WERI-Rb-1 (cell line): ENCODE measurements at places on chromosomes 5 and 9.

- DNase-seq: peak; percentile 17
Observed at GRCh38 chr5:154779105-154779504, 23.9 kb downstream of the LARP1 start.

GRCh38 chr9:113456235-113456634, 7.3 kb upstream of the RGS3 start:
- DNase-seq: no peak

DNA sequence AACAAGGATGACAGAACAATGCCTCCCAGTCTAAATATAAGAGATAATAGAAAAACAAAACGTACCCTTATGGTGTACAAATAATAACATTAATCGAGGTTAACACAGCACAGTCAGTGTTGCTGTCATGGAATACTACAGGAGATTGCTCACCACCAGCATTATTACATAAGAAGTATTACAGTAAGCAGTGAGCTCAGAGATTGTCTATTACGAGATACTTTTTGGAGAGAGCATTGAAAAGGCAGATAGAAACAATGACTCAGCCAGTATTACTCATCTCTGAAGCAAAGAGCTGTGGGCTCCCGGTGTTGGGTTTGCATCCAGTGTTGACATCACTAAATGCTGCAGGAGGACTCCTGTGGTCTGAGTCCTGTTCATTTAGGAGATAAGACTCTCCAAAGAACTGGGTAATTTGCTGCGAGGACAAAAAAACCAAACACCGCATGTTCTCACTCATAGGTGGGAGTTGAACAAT, 191.9 kb upstream of the SEMA6A start:
- DNase-seq: no peak

GRCh38 chr5:122902263-122902662, 56.9 kb downstream of the SNX24 start:
- DNase-seq: no peak

DNA sequence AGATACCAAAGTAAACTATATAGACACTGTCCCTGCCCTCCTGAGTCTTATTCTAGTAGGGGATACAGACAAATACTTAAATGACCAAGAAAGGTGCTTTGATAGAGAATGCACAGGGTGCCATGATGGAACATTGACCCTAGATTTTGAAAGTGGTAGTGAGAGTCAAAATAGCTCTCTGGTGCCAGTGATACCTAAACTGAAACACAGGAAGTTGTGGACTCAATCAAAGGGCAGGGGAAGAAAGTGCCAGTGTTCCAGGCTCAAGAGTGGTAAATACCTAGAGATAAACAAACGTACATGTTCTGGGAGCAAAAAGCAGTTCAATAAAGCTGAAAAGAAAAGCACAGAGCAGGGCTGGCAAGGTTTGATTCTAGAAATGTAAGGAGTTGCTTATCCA, 267.6 kb downstream of the ISL1 start:
- DNase-seq: no peak

- no peak for DNase-seq
Observed at GRCh38 chr9:70303268-70303667, 44.5 kb downstream of the SMC5 start.
